CD4-positive, alpha-beta T cell treated with Interleukin-4 for 4 hours (primary cell): ENCODE measurements at places on chromosomes 16 and 17.

DNA sequence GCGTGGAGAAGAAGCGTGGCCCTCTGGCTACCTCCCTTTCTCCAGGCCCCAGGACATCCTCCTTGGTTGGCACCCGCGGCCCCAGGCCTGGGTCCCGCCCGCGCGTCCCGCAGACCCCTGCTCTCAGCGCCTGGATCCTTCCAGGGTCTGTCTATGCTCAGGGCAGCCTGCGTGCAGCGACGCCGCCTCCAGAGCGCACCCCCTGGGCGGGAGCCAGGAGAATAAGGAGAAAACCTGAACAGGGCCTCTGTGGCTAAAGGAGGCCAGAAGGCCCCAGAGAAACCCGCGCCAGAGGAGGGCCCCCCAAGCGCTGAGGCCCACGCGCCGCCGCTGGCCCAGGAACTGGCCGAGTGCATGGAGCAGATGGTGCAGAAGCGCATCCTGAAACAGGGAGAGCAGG, 40.4 kb upstream of the DNAJA2 start:
- no peak for DNase-seq

DNA sequence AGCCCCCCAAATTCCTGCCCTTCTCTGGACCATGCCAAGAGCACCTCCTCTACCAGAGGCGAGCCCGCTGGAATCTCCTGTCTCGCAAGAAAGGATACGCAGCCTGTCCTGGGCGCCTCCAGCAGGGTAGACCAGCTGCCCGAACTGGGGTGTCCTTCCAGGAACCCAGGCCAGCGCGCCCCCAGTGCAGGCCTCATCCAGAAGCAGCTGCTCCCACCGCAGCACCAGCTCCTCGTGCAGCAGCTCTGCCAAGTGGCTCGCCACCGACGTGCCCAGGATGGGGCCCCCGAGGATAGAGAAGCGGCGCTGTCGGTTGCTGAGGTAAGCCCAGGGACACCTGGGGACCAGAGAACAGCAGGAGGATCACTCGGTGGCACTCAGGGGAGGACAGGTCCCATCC, 4.8 kb downstream of the TAF1C start:
- DNase-seq = no peak

DNA sequence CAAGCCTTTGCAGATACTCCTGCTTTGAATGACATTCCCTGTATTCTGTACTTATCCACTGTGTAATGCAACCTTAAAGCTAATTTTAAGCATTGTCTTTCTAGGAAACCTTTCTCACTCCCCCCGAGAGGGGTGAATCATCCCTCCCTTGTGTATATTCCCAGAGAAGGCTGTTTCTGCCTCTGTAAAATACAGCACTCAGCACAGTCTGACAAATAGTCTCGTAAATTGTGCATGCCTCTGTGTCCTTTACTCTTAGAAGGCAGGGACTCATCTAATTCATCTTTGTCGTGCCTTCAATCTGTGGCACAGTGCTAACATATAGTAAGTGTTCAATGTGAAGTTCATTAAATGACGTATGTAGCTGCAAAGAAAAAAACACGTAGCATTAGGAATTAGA, 200.7 kb downstream of the CA10 start:
- no peak for DNase-seq

GRCh38 chr16:10408824-10409381, 23.0 kb downstream of the ATF7IP2 start:
- no peak for DNase-seq

- DNase-seq = no peak
Observed at GRCh38 chr17:61485067-61485775, 33.0 kb downstream of the TBX4 start.

- no peak for DNase-seq
Observed at GRCh38 chr17:28227316-28228108, 91.5 kb upstream of the TMEM97 start.

- no peak for DNase-seq
Observed at GRCh38 chr17:38748892-38749222, 721 bp upstream of the PCGF2 start.

DNA sequence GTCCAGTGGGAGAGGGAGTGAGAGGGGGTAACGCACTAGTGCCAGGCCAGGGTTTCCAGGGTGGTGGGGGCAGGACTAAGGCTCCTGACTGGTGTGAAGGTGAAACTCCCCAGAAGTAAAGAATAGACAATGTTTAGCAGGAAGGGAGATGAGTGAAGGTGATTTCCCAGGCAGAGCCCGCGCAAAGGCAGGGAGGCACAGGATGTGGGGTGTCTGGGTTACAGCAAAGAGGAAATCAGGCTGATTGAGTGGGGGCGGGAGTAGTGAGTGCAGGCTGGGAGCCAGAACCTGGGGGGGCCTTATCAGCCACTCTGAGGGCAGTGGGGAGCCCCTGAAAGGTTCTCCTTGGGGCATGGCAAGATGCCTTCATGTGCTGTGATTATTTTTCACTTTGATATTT, 167.5 kb downstream of the UTP18 start:
- peak; percentile 88 for DNase-seq

GRCh38 chr17:47621293-47622179, 28.2 kb upstream of the KPNB1 start:
- DNase-seq = no peak

DNA sequence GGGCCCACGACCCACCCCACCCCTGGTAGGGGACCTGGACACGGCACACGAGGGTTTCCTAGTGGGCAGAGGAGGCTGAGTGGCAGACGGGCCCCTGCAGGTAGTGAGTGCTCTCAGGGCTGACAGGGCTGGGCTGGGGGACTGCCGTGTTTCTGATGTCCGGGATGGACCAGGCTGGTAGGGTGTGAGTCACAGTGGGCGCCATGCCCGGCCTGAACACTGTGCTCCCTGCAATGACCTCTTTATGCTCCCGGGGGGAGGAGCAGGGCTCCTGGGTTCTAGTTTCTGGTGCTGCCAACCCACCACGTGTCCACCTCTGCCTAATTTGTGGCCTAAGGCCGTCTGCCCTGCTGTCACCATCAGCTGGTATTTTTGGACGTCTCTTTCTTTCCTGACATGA, 26.3 kb downstream of the ARHGAP23 start:
- no peak for DNase-seq

- no peak for DNase-seq
Observed at GRCh38 chr17:48213797-48214196, 106.2 kb downstream of the SNX11 start.
